ENCODE measurements at places on chromosomes 4 and X.
A peak's percentile ranks its signal among the peaks of the same experiment; 100 is the strongest.

DNA sequence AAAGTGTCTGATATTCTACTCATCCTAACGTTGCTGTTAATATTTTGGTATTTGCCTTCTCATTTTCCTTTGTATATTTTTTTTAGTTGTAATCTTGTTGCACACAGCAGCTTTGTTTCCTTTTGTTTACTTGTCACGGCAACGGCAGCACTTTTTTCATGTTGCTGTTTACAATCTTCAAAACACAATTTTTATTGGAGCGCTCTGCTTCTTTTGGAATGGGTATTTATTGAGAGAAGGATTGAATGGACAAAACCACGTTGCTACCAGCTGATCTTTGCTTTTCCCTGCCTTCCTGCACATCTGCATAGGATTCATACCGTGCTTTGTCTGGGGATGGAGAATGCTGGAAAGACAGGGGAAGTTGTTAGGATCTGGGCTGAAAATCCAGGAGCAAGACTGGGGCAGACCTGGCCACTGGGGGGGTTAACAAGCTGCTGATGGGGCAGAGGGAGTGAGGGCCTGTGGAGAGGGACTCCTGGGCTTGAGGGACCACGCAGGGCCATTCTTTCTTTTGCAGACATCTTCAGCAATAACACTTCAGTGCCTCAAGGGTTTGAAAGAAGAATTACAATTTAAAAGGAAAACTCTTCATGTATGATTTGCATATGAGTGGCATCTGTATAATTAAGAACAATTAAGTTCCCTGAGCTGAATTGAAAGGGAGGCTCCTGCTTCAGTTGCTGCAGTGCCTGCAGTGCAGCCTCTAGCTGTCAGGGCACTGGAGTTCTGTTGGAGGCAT is 69.8 kb downstream of the TMEM131L start:
- H3K4me1 ChIP-seq, result peaks cover 5% of the 10 kb centered on the region
- H3K27ac ChIP-seq, result no peak overlapping the region
- H3K27me3 ChIP-seq, result no peaks in the 10 kb centered on the region
- H3K36me3 ChIP-seq, result no peaks in the 10 kb centered on the region
- no peak overlapping the region for H3K4me3 ChIP-seq

DNA sequence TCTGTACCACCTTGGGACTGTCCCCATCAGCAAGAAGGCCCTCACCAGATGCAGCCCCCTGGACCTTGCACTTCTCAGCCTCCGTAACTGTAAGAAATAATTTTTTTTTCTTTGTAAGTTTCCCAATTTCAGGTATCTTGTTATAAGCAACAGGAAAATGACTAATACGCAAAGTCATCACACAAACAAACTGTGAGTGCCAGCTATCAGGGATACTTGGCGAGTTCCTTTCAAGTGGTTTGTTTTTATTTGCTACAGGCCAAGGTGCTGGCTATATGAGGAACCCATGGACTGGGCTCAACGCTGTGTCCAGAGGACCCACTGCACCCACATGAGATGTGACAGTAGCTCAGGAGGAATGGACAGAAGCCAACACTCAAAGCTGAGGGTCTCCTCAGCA is 11.5 kb upstream of the GPM6B start:
- no peaks in the 10 kb centered on the region for H3K4me1 ChIP-seq
- no peaks in the 10 kb centered on the region for H3K36me3 ChIP-seq
- H3K4me3 ChIP-seq, result no peak overlapping the region

- no peaks in the 10 kb centered on the region for H3K4me1 ChIP-seq
- DNase-seq, result no peak
- no peaks in the 10 kb centered on the region for H3K27me3 ChIP-seq
Measured at GRCh38 chr4:102705391-102705935, 55.3 kb downstream of the MANBA start.

GRCh38 chr4:142858965-142859364 is 12.9 kb upstream of the INPP4B start:
- no peak overlapping the region for H3K4me3 ChIP-seq
- H3K36me3 ChIP-seq, result no peaks in the 10 kb centered on the region
- H3K27ac ChIP-seq, result no peak overlapping the region
- DNase-seq, result no peak
- H3K4me1 ChIP-seq, result no peaks in the 10 kb centered on the region

GRCh38 chrX:48711929-48712505 is 15.5 kb downstream of the SUV39H1 start:
- H3K36me3 ChIP-seq, result no peaks in the 10 kb centered on the region
- DNase-seq, result no peak
- H3K27ac ChIP-seq, result no peak overlapping the region
- H3K27me3 ChIP-seq, result no peaks in the 10 kb centered on the region
- no peak overlapping the region for H3K4me3 ChIP-seq

GRCh38 chr4:139988863-139989765 is 164.9 kb downstream of the MAML3 start:
- DNase-seq, result no peak
- peak overlapping the region; percentile 64 for H3K27ac ChIP-seq
- no peak overlapping the region for H3K4me3 ChIP-seq
- peaks cover 6% of the 10 kb centered on the region for H3K4me1 ChIP-seq
- no peaks in the 10 kb centered on the region for H3K27me3 ChIP-seq

Data from transverse colon (tissue), 4 donors.